Pulmonary artery endothelial cell (primary cell): ENCODE measurements at places on chromosomes 2 and 18.

- DNase-seq = no peak
Observed at GRCh38 chr2:156892467-156893281, 364.8 kb upstream of the GALNT5 start.

DNA sequence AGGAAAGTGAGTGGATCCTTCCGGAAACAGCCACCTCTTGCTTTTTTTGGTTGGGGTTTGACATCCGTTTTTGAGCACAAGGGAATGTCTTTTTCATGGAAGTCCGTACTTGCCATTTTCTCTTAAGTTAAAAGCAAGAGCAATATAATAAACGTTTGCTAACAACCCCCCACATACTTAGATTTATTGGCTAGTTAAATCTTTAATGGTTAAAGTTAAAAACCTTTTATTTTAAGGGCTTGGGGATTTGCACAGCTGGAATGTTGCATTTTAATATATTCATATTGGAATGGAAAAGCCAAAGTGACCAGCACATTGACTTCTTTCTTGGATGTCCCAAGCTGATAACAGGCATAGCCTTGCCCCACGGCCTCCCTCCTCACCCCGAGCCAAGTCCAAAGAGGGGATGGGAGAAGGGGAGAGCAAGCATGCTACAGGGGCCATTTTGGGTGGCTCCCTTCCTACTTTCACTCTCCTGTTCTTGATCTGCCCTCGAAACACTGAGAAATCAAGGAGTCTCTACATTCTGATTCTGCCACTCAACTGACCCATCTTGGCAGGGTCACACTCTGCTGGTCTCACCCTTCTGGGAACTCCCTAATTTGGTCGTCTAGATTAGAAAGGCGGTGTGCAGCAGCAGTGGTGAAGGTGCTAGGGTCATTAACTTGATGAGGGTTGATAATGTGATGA is 48.1 kb upstream of the PKDCC start:
- DNase-seq = no peak

GRCh38 chr2:54262015-54262765 is 6.2 kb upstream of the TSPYL6 start:
- no peak for DNase-seq

- DNase-seq = no peak
Observed at GRCh38 chr2:170771421-170771937, 1.3 kb downstream of the ERICH2 start.

DNA sequence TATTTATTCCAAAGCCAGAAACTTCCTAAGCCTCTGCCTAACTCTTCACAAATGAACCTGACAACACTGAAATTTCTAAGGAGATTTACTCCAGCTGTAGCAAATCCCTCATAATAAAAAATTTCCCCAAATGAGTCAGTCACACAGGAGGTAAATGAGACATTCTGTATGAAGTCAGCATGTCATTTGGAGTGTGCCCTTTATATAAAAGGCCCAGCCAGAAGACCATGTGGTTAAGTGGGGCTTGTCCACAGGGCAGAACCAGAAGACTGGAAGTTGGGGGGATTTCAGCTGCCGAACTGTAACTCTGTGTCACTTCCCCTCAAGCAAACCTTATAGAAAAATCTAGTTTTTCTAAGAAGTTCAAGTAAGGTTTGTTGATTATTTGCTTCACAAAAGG is 30.2 kb downstream of the NRP2 start:
- DNase-seq = no peak

DNA sequence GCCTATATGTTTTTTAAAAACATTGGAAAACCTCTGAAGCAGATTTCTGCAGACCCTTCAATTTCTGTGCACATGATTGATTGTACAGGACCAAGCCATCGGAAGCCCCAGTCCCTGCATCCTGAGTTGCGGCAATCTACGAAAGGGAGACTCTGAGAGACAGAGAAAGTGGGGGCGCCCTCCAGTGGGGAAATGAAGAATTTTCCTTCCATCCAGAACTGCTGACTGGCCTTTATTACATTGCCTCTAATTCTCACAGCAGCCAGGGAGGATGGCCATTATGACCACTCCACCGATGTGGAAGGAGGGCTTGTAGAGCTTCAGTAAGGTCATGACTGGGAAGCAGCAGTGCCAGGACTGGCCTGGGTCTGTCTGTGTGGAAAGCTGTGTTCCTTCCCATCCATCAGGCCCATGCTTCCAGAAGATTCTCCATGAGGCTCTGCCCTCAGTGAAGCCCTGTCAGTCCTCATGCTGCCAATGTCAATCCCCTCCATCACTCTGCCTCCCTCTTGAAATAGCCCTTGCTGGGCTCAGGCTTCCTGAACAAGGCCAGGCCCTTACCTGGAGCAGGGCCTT is 20.0 kb upstream of the RESP18 start:
- DNase-seq = no peak

DNA sequence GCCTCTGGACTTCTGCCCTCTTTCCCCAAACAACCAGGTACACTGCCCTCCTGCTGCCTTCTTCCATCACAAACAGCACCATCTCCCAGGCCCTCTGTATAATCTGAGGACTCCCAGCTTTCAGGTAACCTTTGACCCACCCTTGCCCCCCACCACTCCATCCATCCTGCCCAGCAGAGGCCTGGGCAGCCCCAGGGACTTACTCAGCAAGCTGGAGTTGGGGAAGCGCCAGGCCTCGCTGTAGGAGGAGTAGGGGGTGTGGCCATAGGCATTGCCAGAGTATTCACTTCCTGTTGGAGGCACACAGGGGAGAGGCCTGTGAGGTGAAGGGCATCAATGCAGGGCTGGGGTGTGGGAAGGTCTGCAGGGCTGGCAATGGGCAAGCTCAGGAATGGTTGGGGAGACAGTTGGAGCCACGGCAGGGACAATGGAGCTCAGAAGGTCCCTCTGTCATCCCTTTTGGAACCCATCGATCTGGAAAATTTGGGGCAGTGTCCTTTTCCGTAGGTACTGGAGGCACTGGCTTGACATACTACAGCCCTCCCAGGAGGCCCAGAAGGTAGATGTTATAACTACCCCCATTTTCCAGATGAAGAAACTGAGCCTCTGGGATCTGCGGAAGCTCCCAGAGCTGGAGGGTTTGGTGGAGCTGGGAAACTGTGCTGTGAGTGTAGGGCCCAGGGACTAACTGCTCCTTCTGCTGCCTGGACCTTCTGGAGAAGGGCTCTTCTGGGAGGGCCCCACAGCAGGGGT is 46.3 kb downstream of the PSD4 start:
- no peak for DNase-seq

DNA sequence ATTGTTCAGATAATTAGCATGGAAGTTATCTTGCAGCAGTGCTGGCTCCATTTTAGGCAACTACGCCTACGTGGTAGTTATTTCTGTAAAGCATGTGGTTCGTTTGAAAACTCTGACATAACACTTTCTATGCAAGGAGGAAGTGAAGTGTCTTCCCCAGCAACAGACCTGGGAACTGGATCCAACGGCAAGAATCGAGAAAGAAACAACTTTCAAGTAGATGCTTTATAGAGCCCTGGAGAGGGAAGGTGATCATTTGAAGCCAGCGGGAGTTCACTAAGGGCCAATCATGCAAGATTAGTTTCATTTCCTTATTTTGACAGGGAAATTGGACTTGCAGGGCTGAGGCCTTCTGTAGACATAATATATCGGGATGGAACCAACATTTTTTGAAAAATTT is 218.3 kb downstream of the ACKR3 start:
- DNase-seq = no peak

DNA sequence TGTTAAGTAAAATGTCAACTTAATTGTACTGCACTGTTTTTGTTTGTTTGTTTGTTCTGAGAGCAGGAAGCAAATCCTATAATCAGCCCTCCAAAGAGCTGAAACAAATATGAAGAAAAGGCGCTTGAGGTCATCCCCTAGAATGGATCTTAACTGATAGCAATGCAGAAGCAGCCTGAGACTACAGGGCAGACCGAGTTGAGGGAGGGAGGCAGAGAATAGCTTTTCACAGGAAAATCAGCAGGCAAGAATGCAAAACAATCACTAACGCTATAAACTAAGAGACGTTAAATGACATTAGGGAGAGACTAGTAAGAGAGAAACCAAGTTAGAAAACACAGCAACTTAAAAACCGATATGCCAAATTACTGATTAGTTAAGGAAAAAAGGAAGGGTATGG is 37.2 kb downstream of the GALNT1 start:
- DNase-seq = no peak

DNA sequence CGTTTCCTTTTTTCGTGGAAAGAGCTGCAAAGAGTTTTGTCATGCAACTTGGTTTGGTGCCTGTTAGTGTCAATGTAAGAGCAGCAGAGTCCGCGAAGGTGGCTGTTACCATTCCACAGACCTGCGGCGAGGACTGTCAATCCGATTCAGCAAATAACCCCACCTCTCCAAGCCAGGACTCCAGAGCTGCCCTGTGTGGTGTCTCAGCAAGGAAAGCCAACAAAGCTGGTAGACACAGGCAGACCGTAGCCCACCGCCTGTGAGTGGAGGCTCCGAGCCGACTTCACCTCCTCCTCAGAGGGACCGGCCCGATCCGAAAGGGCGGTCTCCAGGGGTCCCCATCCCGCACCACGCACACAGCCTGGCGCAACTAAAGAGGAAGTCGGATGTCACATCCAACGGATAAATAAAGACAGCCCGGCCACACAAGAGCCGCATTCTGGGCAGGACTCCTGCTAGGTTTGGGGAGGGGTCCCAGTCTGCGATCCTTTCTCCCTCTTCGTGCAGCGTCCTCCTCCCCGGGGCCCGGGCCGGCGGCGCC is 819 bp downstream of the ANKRD44 start:
- DNase-seq = no peak

GRCh38 chr2:195318440-195319111 is 338.4 kb upstream of the SLC39A10 start:
- no peak for DNase-seq

DNA sequence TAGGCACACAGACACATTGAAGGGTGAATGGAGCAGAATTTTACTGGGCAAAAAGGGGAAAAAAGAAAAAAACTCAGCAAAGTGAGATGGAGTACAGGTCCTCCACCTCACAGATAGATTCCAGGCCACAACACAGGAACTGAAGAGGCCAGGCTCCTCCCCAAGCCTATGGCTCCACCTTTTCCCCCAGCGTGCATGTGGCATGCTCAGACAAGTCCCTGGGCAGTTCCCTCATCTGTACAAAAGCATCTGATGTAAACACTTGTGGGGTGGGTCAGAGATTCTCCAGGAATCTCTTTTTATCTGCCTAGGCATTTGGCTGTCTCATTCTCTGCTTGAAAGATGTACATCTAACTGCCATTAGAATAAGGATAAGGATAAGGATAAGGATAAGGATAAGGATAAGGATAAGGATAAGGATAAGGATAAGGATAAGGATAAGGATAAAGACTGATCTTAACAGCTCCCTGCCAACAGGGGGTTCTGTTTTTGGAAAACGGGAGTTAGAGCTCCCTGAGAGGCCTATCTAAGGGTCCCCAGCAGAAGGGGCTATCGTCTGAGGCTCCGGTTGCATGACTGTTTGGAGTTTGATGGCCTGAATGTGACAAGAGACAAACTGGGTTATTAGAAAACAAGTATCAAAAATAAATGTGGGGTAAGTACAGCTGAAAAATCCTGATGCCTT is 17.2 kb upstream of the ASXL3 start:
- DNase-seq = no peak

DNA sequence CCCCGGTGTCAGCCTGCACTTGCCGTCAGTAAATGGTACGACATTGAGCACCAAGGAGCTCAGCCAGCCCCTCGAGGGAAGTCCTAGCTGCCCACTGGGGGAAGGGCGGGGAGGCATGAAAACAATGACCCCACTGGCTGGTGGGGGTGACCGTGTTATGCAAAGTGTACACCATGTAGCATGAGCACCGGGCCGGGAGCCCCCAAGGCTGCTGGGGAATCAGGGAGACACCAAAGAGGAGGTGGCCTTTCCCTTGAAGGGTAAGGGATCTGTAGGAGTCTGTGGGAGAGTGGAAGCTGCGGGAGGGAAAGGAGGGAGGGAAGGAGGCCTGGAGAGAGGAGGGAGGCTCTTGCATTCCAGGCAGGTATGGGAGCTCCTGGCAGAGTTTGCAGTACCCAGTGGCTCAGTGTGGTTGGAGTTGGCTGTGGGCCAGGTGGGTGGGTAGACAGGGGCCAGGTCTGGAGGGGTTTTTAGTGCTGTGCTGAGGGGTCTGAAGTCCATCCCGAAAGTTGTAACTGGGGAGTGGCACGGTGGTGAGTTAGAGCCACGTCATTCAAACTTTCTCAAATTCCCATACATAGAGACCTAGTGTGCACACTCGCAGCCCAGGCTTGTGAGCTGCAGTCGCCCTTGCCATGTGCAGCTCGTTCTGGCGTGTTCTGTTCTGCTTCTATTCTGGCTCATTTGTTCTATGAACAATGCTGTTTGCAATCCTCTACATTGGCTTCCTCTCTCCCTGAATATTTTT is 22.4 kb downstream of the RRM2 start:
- no peak for DNase-seq

DNA sequence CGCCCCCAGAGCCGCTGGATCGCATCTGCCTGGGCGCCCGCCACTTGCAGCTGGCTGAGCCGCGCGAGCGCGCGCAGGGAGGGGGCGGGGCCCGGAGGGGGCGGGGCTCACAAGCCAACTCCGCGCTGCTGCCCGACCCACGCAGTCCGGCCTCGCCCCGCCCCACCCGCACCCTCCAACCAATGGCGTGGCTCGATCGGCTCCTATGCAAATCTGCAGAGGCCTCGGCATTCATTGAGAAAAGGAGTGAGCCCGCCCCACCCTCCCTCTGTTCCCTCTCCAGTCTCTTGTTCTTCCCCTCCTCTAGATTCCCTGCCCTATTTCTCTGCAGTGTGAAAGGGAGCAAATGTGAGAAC is at the start of gene ALK:
ALK (minus strand) TSS at position 27 of the 356 bp plus-strand sequence. CDS start 927 bp downstream, outside the sequence.
- peak; percentile 37 for DNase-seq

GRCh38 chr18:32355896-32356295 is 114.8 kb downstream of the GAREM1 start:
- DNase-seq = no peak

- no peak for DNase-seq
Observed at GRCh38 chr2:129742415-129743180, 236.9 kb upstream of the RAB6C start.

GRCh38 chr18:79849328-79850207 is 51.8 kb downstream of the KCNG2 start:
- no peak for DNase-seq

- DNase-seq = no peak
Observed at GRCh38 chr18:505483-506122, 5.1 kb upstream of the COLEC12 start.

- DNase-seq = no peak
Observed at GRCh38 chr2:150100336-150100735, 387.1 kb downstream of the RND3 start.

DNA sequence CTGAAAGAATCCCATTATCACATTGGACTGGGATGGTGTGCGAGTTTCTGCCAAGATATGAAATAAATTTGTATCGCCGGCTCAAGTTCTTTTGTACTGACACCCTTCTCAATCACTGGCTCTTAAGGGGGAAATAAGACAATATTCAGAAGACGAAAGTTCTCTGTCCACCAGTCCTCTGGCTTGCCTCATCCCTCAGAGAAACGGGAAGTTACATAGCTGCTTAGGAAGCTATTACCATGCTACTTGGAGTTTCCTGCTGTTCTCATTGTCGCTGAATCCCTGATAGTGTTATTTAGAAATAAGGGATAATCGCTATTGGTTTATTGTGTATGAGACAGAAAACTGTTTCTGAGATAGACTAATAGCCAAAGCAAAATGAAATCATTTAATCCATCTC is 205.0 kb upstream of the ZNF521 start:
- peak; percentile 3 for DNase-seq
